DMS 273 treated with DMSO at 0.1 percent for 48 hours (cell line): ENCODE measurements at places on chromosomes 1 and 21.

- DNase-seq = no peak
Measured at GRCh38 chr1:2594641-2595131, 8.1 kb downstream of the PRXL2B start.

- DNase-seq = peak; percentile 40
Measured at GRCh38 chr1:184189361-184189760, 137.8 kb downstream of the TSEN15 start.

DNA sequence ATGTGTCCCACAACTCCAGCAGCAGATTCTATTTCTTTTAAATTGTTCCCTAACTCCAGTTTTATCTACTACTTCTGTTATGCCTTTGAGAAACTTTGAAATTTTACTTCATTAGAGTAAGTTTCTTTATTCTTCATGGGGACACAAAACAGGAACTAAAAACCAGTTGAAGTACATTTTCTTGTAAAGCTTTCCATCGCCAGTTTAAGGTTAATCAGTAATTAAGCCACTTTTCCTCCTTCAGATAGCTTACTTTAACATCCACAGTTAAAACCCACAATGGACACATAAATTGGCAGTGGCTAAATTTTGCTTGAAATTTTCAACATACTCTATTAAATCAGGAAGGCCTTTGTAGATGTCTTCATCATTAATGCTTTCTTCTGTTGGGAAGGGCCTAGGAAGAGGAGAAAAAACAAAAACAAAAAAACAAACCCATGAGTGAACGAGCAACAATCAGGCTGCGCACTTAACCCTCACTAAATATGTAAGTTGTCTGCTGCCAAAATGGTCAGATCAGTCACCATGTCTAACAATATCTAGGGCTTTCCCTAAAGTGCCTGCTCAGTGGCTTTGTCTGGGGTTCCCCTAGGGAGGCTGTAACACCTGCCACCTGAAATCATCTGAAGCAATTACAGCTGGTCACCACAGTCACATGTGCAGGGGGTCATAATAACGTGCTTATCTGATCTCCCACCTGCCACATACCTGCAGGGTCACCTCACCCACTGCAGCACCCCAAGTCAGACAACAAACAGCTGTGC lies 187.9 kb downstream of the VAV3 start:
- DNase-seq = no peak

GRCh38 chr1:40795811-40796586 lies 12.4 kb downstream of the KCNQ4 start:
- no peak for DNase-seq

- no peak for DNase-seq
Measured at GRCh38 chr1:106727171-106727570, 329.3 kb upstream of the PRMT6 start.

DNA sequence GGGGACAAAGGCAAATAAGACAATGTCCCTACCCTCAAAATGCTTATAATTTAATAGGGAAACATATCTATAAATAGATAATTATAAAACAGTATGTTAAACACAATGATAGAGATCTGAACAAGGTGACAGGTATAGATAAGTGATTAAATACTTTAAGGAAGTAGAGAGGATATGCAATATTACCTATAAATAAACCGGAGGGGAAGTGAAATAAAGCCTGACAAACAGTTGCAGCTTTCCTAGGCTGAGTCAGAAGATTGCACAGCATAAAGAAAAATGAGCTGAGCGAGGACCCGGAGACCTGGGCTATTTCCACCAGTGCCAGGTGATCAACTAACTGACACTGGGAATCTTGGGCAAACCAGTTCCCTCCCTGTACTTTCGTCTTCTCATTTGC lies 11.5 kb upstream of the PSRC1 start:
- DNase-seq = no peak

DNA sequence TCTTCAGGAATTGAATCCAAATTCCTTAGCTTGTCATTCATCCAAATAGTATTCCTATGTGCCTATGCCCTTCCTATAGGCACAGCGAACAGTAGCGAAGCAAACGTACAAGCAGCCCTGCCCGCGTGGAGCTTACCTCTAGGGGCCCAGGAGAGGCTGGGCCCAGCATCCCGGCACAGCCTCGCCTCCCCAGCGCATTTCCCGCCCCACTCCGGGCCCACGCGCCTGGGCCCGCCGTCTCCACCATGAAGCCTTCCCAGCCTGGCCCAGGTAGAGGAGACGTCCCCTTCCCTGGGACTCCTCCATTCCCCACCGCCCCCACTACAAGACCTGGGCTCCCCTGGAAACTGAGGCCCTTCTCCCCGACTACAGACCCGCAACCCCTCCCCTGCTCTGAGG lies 245 bp upstream of the TMEM269 start:
- DNase-seq = no peak

DNA sequence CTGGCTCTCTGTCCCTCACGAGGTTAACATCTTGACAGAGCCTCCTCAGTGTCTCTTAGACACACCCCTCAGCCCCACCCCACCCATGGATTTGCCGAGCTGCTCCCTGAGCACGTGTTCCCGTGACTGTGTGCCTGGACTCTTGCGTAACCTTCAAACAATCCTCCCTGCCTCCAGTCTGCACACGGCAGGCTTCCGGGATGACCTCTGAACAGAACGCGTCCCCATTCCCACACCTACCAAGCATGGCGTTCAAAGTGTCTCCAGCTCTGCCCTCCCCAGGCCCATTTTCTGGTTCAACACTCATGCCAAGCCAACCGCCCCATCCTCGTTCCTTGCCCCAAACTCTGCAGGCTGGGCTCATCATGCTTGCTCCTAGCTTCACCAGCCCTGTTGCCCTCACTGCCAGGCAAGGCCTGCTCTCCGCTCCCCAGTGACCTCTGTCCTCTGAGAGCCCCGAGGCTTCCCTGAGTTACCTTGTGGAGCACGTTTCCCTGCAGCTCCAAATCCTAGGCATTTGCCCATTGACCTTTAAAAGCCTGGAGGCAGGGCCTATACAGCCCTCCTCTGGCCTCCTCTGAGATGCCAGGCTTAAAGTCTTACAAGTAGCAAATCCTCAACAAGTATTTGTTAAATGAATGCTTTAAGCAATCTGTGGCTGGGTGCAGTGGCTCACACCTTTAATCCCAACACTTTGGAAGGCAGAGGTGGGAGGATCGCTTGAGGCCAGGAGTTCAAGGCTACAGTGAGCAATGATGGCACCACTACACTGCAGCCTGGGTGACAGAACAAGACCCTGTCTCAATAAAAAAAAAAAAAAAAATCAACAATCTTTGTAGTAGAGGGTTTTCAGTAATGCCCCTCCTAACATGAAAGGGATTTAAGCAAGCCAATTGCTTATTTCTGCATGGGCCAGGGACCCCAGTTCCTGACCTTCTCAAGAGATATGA lies 5.0 kb downstream of the AGT start:
- no peak for DNase-seq

GRCh38 chr1:167491586-167492461 lies 26.5 kb downstream of the CD247 start:
- no peak for DNase-seq

GRCh38 chr21:14870853-14871149 lies 194.0 kb downstream of the NRIP1 start:
- no peak for DNase-seq

DNA sequence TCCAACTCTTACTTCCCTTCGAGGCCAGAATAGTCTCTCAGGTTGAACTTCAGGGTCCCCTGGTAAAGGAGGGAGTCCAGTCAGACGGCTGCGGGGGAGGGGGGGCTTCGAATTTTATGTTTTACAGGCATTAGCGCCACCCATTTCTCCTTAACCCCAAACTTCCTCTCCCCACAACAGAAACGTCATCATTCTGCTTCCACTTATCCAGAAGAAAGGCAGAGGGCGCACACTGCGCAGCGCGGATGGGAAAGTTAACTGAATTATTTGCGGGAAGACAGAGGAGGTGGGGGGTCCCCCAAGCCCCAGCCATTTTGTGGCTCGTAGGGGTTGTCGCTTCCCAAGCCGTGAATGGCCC lies 529 bp upstream of the PRMT2 start:
- DNase-seq = peak; percentile 63

- no peak for DNase-seq
Measured at GRCh38 chr1:151720554-151720953, 768 bp upstream of the RIIAD1 start.

GRCh38 chr1:192402571-192402970 lies 85.8 kb downstream of the RGS21 start:
- no peak for DNase-seq

- no peak for DNase-seq
Measured at GRCh38 chr1:151939779-151940178, 30.5 kb upstream of the THEM4 start.

DNA sequence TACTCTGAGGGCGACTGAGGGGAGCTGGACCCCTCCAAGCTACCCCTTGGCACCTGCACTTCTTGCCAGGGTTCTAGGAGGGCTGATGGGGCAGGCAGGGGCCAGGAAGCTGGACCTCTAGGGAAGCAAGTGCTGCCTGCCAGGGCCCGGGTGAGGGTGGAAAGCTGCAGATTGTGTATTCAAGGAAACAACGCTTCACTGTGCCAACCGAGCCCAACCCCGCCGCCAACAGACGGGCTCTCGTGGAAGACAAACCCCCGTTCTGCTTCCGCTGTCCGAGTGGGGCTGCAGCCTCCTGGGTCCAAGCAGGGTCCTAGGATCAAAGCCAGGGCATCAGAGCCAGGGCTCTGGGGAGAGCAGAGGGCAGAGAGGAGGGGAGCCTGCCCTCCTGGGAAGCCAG lies 3.2 kb downstream of the EFHD2 start:
- DNase-seq = no peak

- DNase-seq = no peak
Measured at GRCh38 chr1:58870298-58870676, 86.4 kb upstream of the JUN start.

DNA sequence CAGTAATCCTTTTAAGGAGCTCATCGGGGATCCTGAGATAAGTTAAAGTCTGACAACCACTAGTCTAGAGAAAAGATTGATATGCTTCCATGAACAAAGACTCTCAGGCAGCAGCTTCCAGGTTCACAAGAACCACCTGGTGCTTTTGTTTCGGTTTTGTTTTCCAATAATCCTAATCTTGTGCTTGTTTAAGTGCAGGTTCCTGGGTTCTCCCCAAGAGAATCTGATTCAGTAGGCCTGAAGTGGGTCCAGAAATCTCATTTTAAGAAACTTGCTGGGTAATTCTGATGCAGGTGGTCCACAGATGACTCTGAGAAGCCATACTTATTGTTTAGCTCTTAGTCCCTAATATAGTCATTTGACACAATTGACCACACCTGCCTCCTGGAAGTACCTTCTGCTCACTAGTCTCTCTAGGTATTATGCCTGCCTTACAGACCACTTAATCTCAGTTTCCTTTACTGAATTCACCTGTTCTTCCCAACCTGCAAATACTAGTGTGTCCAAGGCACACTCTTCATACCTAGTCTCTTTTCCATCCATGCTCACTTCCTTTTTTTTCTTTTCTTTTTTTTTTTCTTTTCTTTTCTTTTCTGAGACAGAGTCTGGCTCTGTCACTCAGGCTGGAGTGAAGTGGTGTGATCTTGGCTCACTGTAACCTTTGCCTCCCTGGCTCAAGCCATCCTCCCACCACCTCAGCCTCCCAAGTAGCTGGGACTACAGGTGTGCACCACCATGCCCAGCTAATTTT lies 20.5 kb upstream of the FRRS1 start:
- DNase-seq = no peak

- DNase-seq = no peak
Measured at GRCh38 chr1:245979589-245979988, 527.5 kb downstream of the SMYD3 start.

- no peak for DNase-seq
Measured at GRCh38 chr1:46372431-46372830, 21.7 kb upstream of the FAAH start.

DNA sequence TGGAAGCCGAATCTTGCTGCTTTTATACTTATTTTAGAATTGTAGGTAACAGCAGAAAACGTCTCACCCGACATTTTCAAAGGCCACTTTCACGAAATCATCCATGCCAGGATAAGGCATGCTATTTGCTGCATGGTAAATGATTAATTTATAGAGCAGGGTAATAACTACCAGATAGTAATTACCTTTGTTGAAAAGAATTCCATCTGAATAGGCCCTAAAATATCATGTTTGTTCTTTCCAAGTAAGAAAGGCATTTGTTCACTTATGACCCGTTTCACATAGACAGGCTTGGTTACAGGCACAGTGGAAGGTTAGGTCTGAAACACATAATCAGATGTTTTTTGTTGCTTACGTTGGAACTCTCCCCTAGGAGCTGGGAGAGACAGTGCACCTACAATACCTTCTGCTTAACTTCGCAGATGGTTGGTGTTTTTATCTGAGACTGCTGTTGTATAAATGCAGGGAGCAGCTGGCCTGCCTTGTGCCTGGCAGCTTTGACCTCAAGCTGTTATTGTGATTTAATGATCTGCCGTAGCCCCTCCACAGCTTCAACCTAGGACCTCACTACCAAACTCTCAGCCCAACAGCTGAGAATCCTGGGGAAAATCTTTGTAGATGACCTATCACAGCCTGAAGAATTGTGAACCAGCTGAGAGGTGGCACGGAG lies 1.6 kb downstream of the SLC44A3 start:
- peak; percentile 98 for DNase-seq

DNA sequence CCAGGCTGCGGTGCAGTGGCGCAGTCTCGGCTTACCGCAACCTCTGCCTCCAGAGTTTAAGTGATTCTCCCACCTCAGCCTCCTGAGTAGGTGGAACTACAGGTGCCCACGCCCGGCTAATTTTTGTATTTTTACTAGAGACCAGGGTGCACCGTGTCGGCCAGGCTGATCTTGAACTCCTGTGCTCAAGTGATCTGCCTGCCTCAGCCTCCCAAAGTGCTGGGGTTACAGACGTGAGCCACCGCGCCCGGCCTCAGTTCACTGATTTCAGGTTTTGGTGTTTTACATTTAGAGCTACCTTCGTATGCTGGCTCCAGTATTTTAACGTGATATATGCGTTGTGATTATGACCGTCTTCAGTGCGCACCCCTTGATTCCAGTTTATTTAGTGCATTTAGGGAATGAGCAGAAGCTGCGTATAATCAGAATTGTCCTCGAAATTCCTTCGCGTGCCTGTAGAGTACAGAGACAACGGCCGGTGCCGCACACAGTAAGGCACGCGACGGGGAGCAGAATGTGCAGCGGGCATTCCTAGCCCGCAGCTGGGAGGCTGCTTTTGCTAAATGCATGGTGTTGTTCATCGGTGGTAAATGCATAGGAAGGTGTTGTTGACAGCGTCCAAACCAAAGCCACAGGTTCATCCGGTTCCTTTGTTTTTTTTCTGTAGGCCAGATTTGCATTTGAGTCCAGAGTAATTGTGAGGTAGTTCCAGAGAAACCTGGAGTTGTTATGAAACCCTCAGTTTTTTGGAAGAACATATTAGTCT lies 48.9 kb upstream of the DIP2A start:
- no peak for DNase-seq

DNA sequence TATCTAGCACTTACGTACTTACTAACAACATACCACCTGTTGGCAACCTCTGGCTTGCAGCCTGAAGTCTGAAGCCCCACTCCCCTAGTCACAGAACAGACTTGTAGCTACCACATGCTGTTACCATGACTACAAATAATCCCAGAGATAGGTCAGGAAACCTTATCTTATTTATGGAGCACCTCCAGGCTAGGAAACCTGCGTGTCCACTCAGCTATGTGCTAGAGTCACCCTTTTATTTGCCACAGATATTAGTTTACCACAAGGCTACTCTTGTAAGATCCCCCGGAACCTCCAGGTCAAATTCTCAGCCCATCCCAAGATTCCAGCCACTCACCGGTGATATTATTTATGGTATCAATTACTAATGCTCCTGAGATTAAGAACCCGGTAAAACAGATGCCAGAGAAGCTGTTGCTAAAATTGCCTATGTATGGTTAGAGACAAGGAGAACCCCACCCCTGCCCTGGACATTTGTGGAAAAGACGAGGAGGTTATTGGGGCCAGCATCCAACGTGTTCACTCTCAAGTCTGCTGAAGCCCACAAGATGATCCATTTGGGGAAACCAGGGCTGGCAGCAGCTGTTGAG lies 116.5 kb downstream of the TBX15 start:
- no peak for DNase-seq
